Sciatic nerve (tissue), 2 donors: ENCODE measurements at places on chromosomes 11 and 22.

GRCh38 chr11:121340032-121340580 lies 47.5 kb downstream of the SC5D start:
- no peak for DNase-seq

- peak; percentile 79 for DNase-seq
These were observed 12.4 kb upstream of the DSCAML1 start for GRCh38 chr11:117809236-117810055.

- no peak for DNase-seq
These were observed 31.3 kb downstream of the SLC1A2 start for GRCh38 chr11:35388061-35388460.

DNA sequence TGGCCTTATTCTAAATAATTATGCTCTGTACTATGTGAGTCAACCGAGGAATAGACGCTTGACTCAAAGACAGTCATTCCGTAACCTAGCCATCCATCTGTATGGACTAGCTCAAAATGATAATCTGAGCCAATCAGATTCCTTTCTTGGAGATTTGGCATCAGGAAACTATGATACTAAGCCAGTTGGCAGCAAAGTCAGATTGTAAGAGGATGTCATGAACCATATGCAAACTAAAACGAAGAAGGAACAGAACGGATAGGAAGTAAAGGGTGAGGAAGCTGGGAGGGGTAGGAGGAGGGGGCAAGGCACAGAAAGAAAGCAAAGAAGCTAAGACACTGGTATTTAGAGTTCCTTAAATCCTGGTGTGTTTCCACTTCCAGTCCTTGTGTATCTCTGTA lies 10.7 kb upstream of the SESN3 start:
- no peak for DNase-seq
